Activated T-helper 1 cell treated with anti-CD3 and anti-CD28 coated beads, Interleukin-2, amount 50 U/mL, for 16 hours (primary cell): ENCODE measurements at places on chromosomes 7 and 10.

- no peak for DNase-seq
These were observed 188.7 kb downstream of the PLXNA4 start for GRCh38 chr7:132387596-132387995.

- no peak for DNase-seq
These were observed 164.7 kb upstream of the MEOX2 start for GRCh38 chr7:15851201-15851600.

- DNase-seq: no peak
These were observed 479.2 kb downstream of the HTR7 start for GRCh38 chr10:90378524-90379076.

DNA sequence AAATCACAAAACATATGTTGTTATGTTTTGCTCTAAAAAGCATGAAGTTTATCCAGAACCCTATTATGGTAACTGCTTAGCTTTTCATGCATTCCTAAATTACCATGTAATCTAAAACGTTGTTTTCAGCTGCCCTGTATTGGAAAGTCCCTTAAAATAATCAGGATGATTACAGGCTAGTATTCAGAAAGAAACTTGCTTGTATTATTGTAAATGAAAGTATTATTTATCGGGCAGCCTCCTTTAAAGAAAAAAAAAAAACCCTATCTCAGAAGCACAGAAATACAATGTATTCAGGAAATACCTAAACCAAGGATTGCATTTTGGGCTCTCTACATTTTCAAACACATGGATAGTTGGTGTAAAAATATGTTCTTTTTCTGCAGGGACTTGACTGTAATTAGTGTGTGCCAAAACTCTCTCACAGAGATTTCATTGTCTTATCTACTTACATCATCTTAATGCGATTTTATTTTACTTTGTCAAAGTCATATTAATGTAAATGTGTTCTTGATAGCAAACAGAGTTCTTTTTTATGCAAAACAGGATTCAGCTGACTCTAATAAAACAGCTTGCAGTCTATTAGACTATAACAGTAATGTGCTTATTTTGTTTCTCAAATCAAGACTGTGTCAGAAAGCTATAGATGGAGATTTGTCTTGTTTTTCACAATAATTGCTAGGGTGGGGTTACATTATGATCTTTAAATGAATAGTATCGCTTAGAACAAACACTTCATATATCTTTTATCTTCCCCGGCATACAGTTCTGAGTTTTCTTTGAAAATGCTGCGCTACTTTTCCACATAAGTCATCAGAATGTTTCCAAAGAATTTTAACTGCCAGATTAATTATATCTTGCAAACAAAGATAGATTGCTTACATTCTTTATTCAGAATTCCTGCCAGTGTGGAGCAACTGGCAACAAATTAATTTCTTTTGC lies 65.3 kb upstream of the ARID5B start:
- no peak for DNase-seq

DNA sequence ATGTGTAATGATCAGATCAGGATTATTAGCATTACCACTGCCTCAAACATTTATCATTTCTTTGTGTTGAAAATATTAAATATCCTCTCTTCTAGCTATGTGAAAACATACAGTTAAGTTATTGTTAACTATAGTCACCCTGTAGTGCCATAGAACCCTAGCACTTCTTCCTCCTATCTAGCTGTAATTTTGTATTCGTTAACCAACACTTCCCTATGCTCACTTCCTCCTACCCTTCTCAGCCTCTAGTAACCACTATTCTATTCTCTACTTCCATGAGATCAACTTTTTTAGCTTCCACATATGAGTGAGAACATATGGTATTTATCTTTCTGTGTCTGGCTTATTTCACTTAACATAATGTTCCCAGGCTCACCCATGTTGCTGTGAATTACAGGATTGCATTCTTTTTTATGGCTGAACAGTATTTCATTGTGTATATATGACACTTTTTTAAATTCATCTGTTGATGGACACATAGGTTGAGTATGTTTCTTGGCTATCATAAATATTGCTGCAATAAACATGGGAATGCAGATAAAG lies 132.7 kb upstream of the RHOBTB1 start:
- no peak for DNase-seq

- DNase-seq: no peak
These were observed 11.4 kb downstream of the BUD31 start for GRCh38 chr7:99420213-99420612.

DNA sequence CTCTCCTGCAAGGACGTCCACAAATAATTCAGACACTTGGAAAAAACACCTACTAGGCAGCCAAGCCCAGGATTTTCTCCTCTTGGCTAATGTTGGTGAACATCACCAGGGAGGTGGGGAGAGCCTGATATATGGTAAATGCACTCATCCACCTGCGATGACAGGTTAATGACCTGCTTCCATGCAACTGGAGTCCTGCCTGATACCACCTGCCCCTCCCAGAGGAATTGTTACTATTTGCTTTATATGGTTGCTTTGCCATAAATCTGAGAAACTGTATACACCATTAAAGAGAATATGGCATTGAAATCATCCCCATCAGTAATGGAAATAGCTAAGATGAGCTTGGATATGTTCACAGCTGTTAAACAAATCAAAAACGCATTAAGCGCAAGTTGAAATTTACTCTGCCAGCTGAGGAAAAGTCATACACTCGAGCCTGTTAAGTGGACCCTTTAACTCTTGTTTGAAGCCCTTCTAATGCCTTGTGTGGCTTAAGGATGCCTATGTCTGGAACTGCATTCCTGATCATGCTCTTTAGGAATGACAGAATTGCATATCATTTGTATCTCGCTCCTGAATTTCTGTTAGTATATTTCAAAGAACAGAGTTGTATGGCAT lies 208.3 kb downstream of the PRPF18 start:
- no peak for DNase-seq

GRCh38 chr10:92847202-92847864 lies 987 bp upstream of the EXOC6 start:
- DNase-seq: no peak
